ENCODE measurements at places on chromosomes 2 and 18.

GRCh38 chr2:60934165-60934722 is 52.9 kb downstream of the REL start:
- peak; percentile 8 for DNase-seq

DNA sequence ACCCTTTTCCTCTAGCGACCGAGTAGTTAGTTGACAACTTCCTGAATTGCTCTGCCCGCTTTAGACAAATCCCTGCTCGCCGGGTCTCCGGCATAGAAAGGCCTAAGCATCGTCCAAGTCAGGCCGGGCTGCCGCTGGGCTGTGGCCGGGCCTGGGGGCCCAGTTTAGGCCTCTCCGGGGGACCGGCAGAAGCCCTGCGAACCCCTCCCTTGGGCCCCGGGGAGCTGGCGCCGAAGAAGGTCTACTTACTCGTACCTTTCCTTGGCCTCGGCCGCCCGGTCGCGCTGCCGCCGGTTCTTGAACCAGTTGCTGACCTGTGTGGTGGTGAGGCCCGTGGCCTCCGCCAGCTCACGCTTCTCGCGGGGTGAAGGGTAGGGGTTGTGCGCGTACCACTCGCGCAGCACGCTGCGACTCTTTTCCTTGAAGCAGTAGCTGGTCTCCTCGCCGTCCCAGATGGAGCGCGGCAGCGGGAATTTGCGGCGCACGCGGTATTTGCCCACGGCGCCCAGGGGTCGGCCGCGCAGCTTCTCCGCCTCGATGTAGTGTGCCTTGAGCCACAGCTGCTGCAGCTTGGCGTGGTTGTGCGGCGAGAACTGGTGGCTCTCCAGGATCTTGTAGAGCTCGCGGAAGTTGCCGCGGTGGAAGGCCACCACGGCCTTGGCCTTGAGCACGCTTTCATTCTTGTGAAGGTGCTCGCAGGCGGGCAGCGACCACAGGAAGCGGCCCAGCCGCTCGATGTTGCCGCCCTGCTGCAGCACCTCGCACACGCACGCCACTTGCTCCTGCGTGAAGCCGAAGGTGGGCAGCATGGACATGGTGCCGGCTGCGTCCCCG is 739 bp downstream of the SIX2 start:
- no peak for DNase-seq

- DNase-seq, result peak; percentile 75
Measured at GRCh38 chr2:23404426-23404825, 19.4 kb downstream of the KLHL29 start.

DNA sequence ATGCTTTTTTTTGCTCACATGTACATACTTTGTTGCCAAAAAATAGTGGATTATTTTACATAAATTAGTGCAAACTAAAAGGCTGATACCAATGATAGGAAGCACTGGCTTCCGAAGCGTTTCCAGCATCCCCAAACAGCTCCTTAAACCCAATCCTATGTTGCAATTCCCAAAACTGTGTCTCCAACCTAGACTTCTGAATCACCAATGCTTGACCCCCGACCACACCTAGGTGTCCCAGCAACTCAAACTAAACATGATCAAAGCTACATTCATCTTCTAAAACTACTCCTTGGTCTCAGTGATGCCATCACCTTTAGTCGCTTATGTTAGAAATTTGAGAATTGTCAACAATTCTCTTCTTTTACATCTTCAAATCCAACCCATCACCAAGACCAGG is 13.4 kb downstream of the ATP8B1 start:
- no peak for DNase-seq

GRCh38 chr2:216960671-216961268 is 100.9 kb upstream of the TNP1 start:
- DNase-seq, result no peak

DNA sequence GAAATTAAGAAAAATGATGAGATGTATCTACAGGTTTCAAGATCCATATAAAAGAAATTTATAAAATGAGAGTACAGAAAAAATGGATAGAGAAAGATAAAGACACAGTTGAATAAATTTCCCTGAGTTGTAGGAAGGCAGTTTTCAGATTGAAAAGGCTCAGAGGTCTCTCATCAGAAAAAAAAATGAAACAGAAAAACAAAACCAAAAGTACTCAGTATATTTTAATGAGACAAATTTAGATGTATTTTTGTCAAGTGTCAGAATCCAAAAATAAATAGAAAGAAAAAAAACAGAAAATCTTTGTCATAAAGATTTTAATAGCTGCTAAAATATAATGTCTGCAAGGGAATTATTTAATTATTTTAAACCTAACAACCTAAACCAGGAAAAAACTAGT is 520.5 kb downstream of the KCNJ3 start:
- no peak for DNase-seq

DNA sequence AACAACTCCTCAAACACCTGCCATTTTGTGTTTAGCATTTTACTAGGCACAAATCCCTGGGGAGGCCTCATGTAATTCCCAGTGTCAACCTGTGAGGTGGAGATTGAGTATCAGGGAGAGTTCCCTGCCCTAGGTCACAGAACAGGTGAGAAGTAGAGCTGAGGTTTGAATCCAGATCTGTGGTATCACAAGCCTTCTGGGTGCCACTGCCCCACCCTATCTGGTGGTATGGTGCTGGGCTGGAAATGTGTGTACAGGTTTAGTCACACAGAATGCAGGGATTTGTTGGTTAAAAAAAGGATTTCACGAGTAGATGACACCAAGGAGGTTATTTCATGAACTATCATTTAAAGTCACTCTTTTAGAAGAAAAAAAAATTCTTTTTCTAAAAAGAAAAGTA is 35.7 kb upstream of the PKDCC start:
- DNase-seq, result no peak

DNA sequence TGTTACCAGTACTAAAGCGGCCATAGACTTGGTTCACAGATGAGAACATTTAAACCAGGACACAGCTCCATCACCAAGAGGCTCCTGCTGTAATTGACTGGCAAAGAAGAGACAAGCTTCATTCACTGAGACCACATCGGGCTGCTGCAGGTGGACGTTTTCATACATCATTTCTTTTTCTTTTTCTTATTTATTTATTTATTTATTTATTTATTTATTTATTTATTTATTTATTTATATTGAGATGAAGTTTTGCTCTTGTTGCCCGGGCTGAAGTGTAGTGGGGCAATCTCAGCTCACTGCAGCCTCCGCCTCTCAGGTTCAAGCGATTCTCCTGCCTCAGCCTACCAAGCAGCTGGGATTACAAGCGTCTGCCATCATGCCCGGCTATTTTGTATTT is 33.6 kb upstream of the PDCL3 start:
- DNase-seq, result no peak

DNA sequence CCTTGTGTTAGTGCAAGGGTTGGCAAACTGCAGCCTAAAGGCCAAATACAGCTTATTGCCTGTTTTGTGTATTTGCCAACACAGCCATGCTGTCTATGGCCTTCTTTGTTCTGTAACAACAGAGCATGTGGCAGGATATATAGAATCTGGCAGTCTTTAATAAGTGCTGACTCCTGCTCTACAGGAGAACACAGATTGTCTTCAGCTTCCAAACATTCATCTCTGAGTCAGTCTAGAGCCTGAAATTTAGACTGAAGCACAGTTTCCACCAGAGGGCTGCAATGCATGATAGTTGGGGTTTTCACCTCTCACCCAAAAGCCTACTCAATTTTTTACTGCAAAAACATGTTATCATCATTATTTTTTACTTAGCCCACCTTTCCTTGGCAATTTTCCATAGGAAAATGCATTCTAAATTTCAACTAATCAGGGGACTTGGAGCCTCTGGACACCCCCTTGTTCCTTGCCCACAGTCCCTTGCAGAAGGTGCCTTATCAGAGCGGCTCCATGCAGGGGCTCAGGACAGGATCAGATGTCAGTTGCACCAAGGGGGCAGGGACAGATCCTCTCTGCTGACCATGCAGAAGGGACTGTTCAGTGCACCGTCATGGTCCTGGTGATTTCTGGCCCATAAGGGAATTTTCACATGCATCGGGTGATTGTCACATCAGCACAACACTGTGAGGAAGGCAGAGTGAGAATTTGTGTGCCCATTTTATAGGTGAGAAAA is 12.4 kb downstream of the IL37 start:
- DNase-seq, result no peak

DNA sequence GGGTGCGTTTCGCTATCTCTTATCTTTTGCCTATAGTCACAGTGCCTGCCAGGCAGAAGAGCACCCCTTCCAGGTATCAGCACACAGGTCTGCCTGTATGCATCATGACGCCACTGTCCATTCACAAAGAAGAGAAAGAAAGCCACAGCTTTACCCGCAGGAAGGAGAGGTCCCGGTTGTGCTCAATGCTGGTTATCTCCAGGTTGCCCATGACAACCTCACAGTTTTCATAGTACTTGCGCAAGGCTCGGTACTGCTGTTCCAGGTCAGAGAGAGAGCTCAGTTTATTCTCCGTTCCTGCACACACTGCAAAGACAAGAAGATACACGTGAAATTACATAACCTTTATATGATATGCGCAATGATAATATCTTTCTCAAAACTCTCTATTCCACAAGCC is 414.0 kb downstream of the ERBB4 start:
- no peak for DNase-seq

- no peak for DNase-seq
Measured at GRCh38 chr2:101534149-101534611, 59.3 kb upstream of the RFX8 start.
